Naive thymus-derived CD4-positive, alpha-beta T cell (primary cell): ENCODE measurements at places on chromosomes 7 and 10. TPM values are rescaled to one million over a fixed set of nuclear protein-coding genes. Genes with fewer than 3 reads are reported as not detected.

PPP2R2D gene
- polyA plus RNA-seq, result 35.0 TPM

METTL27 gene
- 1.5 TPM for polyA plus RNA-seq

ENTPD1 gene
- polyA plus RNA-seq, result 0.21 TPM

TLX1 gene
- polyA plus RNA-seq, result not detected

GRM3 gene
- polyA plus RNA-seq, result not detected

CHST3 gene
- polyA plus RNA-seq, result not detected

RAMP3 gene
- not detected for polyA plus RNA-seq

UCN3 gene
- not detected for polyA plus RNA-seq

CRHR2 gene
- polyA plus RNA-seq, result not detected

BAMBI gene
- not detected for polyA plus RNA-seq

SH2B2 gene
- polyA plus RNA-seq, result 0.58 TPM

PLEKHS1 gene
- polyA plus RNA-seq, result not detected

NUTM2D gene
- 0.14 TPM for polyA plus RNA-seq

SPDYE11 gene
- not detected for polyA plus RNA-seq

TRPV5 gene
- not detected for polyA plus RNA-seq

INTS15 gene
- 51.8 TPM for polyA plus RNA-seq

SPDYE1 gene
- polyA plus RNA-seq, result 0.21 TPM

NT5C3A gene
- polyA plus RNA-seq, result 45.7 TPM

LRRD1 gene
- polyA plus RNA-seq, result not detected

ZSCAN25 gene
- polyA plus RNA-seq, result 15.5 TPM

PRKG1 gene
- not detected for polyA plus RNA-seq

SFTPA2 gene
- polyA plus RNA-seq, result not detected

CRYGN gene
- polyA plus RNA-seq, result 0.33 TPM

NKX1-2 gene
- polyA plus RNA-seq, result not detected

NPFFR1 gene
- not detected for polyA plus RNA-seq

MBLAC1 gene
- 2.3 TPM for polyA plus RNA-seq

HPSE2 gene
- not detected for polyA plus RNA-seq

KCNMA1 gene
- polyA plus RNA-seq, result not detected

GPR158 gene
- polyA plus RNA-seq, result not detected

WNT8B gene
- 0.11 TPM for polyA plus RNA-seq

GDI2 gene
- polyA plus RNA-seq, result 144 TPM

SH2D4B gene
- not detected for polyA plus RNA-seq

IRF5 gene
- 0.38 TPM for polyA plus RNA-seq

AS3MT gene
- polyA plus RNA-seq, result 0.08 TPM

GPER1 gene
- polyA plus RNA-seq, result 0.47 TPM

PYROXD2 gene
- polyA plus RNA-seq, result 5.6 TPM

PTPN20 gene
- 1.9 TPM for polyA plus RNA-seq

GRID2IP gene
- polyA plus RNA-seq, result not detected

SEMA3C gene
- not detected for polyA plus RNA-seq

SPDYE16 gene
- polyA plus RNA-seq, result 0.26 TPM

IGF2BP3 gene
- polyA plus RNA-seq, result 0.35 TPM
